Progenitor cell of endocrine pancreas (in vitro differentiated cells): ENCODE measurements at places on chromosomes 13 and 19. TPM values are rescaled to one million over a fixed set of nuclear protein-coding genes. Genes with fewer than 3 reads are reported as not detected.
A peak's percentile ranks its signal among the peaks of the same experiment; 100 is the strongest.

DNA sequence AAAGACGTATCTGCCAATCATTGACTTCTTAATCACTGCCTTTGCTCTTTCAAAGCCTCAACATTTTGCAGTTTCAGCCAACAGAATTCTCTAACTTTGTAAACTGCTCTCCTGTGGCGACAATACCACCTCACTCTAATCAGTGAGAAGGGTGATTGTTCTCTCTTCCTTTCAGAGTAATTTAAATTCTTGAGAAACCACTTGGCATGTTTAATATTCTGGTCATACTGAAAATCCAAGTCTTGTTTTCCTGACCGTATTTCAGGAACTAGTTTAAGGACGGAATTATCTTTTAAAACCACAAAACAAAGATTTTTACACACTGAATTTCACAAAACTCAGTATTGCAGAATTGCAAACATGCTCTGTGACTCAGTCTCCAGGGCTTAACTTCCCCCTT lies 5.2 kb upstream of the CDC16 start:
- H3K4me3 ChIP-seq: no peak overlapping the region
- H3K27me3 ChIP-seq: peaks cover 23% of the 10 kb centered on the region
- peak overlapping the region; percentile 23 for H3K27ac ChIP-seq

GRCh38 chr19:55594996-55595545 lies 4.2 kb downstream of the FIZ1 start:
- H3K27ac ChIP-seq: no peak overlapping the region
- no peak overlapping the region for H3K4me3 ChIP-seq
- no peaks in the 10 kb centered on the region for H3K27me3 ChIP-seq
- H3K4me1 ChIP-seq: peaks cover 3% of the 10 kb centered on the region

DNA sequence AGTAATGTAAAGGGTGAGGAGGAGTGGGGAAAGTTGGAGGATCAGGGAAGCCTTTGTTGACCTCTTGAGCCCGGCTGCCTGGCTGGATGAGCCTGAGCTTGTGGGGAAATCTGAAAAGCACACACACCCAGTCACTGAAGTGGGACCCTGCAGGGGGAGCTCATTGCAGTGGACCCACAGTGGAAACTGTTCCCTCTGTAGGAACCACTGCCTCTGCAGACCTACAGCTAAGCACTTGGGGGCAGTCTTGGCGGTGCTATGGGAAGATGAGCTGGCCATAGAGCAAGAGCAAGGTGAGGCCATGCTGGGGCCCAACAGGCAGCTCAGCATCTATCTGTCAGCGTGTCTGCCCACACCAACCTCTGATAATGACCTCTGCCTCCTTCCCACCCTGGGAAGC lies 294.8 kb downstream of the TSHZ3 start:
- peaks cover 6% of the 10 kb centered on the region for H3K27me3 ChIP-seq
- no peak overlapping the region for H3K4me3 ChIP-seq
- DNase-seq: peak; percentile 23

- H3K27ac ChIP-seq: no peak overlapping the region
- DNase-seq: no peak
- H3K4me1 ChIP-seq: no peaks in the 10 kb centered on the region
- H3K36me3 ChIP-seq: peaks cover 8% of the 10 kb centered on the region
These were observed 84.8 kb downstream of the DCT start for GRCh38 chr13:94394723-94395122.

DNA sequence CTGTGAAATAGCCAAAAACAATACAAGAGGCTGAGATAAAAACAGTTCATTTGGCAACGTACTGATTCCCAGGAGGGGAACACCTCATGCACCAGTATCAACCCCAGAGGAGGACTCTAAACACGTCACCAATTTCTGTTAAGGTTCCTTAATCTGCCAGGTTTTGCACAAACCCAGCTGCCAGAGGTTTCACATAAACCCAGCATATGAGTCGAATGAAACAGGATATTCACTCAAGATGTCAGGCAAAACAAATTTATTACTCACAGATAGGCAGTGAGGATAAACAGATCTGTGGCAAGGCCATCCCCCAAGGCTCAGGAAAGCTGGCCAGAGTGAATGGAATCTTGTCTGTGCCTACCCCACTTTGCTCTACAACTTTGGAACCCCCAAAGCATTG lies 210.9 kb downstream of the GPC5 start:
- H3K36me3 ChIP-seq: no peaks in the 10 kb centered on the region
- no peaks in the 10 kb centered on the region for H3K27me3 ChIP-seq
- no peak for DNase-seq
- H3K27ac ChIP-seq: no peak overlapping the region

GRCh38 chr19:50333737-50334617 lies 4.8 kb upstream of the KCNC3 start:
- peak; percentile 84 for DNase-seq
- H3K27ac ChIP-seq: peak overlapping the region; percentile 98
- peaks cover 33% of the 10 kb centered on the region for H3K4me1 ChIP-seq
- peaks cover 8% of the 10 kb centered on the region for H3K36me3 ChIP-seq

- H3K4me3 ChIP-seq: peak within 1 kb of the TSS; percentile 99
- no peaks in the 10 kb centered on the region for H3K4me1 ChIP-seq
- DNase-seq: peak; percentile 78
- H3K27me3 ChIP-seq: no peaks in the 10 kb centered on the region
- H3K27ac ChIP-seq: peak within 1 kb of the TSS; percentile 96
These were observed at the start of gene ZNF470 for GRCh38 chr19:56567274-56568120. Gene ZNF470, plus strand, starts transcription at chr19:56567468. Its CDS starts 2,844 bp downstream, at chr19:56570312.

DNA sequence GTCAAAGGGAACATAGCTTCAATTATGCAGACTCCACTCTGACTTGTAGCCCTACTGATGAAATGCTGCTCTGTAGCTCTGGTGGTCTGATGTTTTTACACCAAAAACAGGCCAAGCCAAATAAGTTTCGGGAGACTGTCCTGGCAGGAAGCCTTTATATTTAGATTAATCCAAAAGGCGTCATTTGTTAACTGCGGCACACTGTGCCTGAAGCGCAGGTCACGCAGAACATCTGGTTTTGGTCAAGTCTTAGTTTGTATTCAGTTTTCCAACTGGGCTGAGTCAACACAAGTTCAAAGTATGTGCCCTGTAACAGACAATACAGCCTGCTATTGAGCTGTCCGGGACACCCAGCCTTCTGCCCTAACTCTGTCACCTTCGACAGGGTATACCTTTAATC lies 154.6 kb upstream of the IPO5 start:
- DNase-seq: no peak
- H3K4me1 ChIP-seq: no peaks in the 10 kb centered on the region
- no peaks in the 10 kb centered on the region for H3K36me3 ChIP-seq
- no peaks in the 10 kb centered on the region for H3K27me3 ChIP-seq

DNA sequence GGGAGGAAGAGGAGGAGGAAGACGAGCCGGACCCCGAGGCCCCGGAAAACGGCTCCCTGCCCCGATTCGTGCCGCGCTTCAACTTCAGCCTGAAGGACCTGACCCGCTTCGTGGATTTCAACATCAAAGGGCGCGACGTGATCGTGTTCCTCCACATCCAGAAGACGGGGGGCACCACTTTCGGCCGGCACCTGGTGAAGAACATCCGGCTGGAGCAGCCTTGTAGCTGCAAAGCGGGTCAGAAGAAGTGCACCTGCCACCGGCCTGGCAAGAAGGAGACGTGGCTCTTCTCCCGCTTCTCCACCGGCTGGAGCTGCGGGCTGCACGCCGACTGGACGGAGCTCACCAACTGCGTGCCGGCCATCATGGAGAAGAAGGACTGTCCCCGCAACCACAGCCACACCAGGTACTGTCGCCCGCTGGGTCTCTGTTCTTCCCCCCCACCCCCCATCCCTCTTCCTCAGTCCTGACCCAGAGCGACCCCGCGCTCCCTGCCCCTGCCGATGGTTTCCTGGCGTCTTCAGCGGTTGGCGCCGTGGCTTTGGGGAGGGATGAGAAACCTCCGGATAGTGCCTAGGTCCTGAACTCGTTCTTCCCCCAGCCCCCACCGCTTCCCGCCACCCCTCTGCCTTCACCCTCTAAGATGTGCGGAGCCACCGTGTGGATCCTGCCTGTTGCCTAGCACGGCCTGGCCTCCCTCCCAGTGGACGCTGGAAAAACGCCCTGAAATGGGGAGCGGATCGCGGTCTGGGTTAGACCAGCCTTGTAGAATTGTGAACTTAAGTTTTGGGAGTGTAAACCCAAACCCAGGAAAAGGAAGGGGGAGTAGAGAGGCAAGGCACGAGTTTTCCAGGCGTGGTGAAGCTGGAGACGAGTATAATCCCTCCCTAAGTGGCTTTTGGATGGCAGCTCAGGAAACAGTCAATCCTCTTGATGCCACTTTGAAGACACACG lies 1.5 kb downstream of the HS6ST3 start:
- H3K27ac ChIP-seq: peak overlapping the region; percentile 68
- peak overlapping the region; percentile 76 for H3K4me3 ChIP-seq
- peak; percentile 14 for DNase-seq
- H3K4me1 ChIP-seq: peaks cover 3% of the 10 kb centered on the region
- peaks cover 81% of the 10 kb centered on the region for H3K27me3 ChIP-seq
- H3K36me3 ChIP-seq: no peaks in the 10 kb centered on the region

- DNase-seq: no peak
- H3K4me1 ChIP-seq: peaks cover 10% of the 10 kb centered on the region
- H3K36me3 ChIP-seq: no peaks in the 10 kb centered on the region
- H3K4me3 ChIP-seq: peak overlapping the region; percentile 50
These were observed 2.8 kb upstream of the ONECUT3 start for GRCh38 chr19:1750343-1751021.

- peak overlapping the region; percentile 94 for H3K27ac ChIP-seq
- H3K4me1 ChIP-seq: peaks cover 59% of the 10 kb centered on the region
- DNase-seq: no peak
These were observed 14.2 kb downstream of the EFNB2 start for GRCh38 chr13:106521095-106521799.

DNA sequence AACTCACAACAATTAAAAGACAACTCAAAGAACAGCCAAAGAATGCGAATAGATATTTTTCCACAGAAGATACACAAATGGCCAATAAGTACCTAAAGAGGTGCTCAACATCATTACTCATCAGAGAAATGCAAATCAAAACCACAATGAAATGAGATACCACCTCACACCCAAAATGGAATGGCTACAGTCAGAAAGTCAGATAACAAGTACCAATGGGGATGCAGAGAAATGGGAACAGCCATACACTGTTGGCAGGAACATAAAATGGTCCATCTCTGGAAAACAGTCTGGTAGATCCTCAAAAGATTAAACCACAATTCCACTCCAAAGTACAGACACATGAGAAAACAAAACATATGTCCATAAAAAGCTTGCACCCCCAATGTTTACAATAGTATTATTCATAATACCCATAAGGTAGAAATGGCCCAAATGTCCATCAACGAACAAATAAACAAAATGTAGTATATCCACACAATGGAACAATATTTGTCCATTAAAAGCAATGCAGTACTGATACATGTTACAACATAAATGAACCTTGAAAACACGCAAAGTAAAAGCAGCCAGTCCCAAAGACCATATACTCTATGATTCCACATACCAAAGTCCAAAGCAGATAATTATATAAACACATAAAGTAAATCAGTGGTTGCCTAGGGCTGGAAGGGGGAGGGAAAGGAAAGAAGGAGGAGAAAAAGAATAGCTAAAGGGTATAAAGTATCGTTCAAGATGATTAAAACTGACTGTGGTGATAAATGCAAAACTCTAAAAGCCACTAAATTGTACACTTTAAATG lies 19.6 kb downstream of the USP12 start:
- DNase-seq: no peak
- no peaks in the 10 kb centered on the region for H3K27me3 ChIP-seq
- no peak overlapping the region for H3K4me3 ChIP-seq
- no peak overlapping the region for H3K27ac ChIP-seq
- H3K36me3 ChIP-seq: peaks cover 8% of the 10 kb centered on the region

DNA sequence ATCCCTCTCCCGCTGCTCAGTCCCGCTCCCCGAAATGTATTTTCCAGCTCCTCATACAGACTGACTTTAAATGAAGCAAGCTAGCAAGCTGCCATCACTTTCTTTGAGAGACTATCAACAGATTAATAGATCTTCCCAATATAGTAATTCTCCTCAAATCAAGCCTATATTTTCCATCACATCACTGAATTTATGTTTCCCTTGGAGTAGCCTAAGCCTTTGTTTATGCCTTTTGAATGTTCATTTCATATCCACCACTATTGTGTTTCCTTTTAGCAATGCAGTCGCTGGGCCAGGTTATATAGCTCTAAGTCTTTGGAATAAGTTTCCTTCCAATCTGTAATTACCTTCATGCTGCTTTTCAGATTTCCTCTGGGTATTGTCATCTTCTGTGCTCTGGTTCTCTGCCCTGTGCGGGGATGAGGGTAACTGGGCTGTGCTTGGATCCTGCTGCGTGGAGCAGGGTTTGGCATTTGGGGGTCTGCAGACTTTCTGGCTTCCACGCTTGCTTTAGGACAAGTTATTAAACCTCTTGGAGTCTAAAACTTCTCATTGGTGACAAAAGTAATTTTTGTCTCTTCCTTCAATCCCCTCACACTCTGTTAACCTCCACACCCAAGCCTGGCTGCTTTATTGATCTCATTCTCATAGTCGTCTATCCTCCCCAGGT lies 256.9 kb downstream of the DLEU7 start:
- H3K27ac ChIP-seq: no peak overlapping the region
- DNase-seq: no peak
- no peaks in the 10 kb centered on the region for H3K36me3 ChIP-seq
- H3K27me3 ChIP-seq: peaks cover 4% of the 10 kb centered on the region

- H3K4me3 ChIP-seq: no peak overlapping the region
- H3K27ac ChIP-seq: no peak overlapping the region
- no peaks in the 10 kb centered on the region for H3K27me3 ChIP-seq
- H3K4me1 ChIP-seq: no peaks in the 10 kb centered on the region
- peaks cover 27% of the 10 kb centered on the region for H3K36me3 ChIP-seq
These were observed 20.0 kb downstream of the SIN3B start for GRCh38 chr19:16849168-16849567.

DNA sequence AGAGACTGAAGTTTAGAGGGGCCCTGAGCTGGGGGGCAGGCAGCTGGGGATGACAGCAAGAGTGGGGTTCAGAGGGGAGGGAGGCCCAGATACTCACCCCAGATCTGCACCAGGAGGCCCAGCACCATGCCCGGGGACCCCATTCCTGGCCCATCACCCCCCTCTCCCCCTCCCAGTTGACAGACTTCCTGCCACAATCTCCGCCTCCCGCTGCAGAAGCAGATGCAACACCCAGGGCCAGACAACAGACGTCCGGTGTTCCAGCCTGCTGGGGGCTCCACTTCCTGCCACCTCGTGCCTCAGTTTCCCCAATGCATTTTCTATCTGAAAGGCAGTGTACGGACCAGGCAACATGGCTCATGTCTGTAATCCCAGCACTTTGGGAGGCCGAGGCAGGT lies at the start of gene TMIGD2:
TMIGD2 (minus strand) TSS at position 147 of the 398 bp plus-strand sequence; CDS start at position 143, 4 bp downstream.
- H3K4me3 ChIP-seq: no peak within 1 kb of the TSS
- H3K27ac ChIP-seq: peak within 1 kb of the TSS; percentile 44
- no peak for DNase-seq
- H3K36me3 ChIP-seq: no peaks in the 10 kb centered on the region

ELANE gene
- total RNA-seq: not detected in 2 replicates

PRR36 gene
- 37.4 and 40.4 TPM in 2 replicates for total RNA-seq

COL4A1 gene
- 81.3 and 90.8 TPM in 2 replicates for total RNA-seq

CEACAM21 gene
- not detected in 2 replicates for total RNA-seq

PSG2 gene
- total RNA-seq: not detected in 2 replicates

CD33 gene
- total RNA-seq: not detected in 2 replicates

CNN2 gene
- total RNA-seq: 225 and 226 TPM in 2 replicates
